ENCODE measurements at places on chromosomes 2 and 18.

DNA sequence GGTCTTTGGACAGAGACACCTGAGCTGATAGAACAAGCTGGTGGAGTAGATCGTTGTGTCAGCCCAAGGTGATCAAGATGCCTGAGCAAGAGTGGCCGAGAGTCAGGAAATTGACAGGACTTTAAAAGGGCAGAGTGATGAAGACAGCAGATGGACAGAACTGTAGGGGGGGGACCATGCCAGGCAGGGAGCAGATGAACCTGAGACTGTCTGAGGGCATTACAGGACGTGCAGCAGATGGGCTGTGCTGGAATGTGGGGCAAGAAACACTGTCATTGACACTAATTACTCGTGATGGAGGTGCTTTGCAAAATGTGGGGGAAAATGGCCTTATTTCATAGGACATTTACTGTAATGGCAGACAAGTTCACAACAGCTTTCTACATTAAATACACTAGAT is 225.0 kb downstream of the THSD7B start:
- DNase-seq = no peak

- DNase-seq = no peak
These were observed 6.9 kb downstream of the MBD5 start for GRCh38 chr2:148027822-148028221.

DNA sequence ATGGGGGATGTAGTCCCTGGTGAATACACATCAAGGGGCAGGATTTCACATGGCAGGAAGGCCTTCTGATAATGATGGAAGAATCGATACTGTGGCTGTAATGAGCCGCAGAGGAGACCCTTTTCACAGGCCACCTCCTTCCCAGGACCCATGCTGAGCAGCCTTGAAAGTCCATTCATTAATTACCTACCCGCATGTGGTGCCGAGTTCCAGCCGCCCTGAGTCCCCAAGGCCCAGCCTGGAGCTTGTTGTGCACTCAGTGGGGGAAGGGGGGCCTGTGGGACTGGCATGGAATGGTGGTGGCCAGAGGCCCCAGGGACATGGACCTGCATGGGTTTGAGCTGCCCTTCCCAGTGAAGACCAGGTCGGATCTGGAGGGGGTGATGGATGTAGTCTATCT is 25.5 kb downstream of the ASB18 start:
- no peak for DNase-seq

DNA sequence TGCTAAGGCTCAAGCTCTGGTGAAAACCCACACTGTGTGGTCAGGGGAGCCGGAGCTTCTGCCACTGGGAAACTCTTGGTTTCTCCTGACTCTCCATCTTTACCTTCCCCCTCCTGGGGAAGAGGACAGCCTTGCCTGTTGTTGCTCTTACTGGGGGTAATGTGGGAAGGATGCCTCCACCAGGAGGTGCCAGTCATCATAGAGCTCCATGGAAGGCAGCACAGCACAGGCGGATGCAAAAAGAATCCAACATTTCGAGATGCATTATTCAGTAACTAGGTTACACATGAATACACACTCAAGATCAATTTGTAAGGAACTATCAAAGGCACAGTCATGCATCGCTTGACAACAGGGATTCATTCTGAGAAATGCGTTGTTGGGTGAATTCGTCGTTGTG is 322.6 kb downstream of the AFF3 start:
- no peak for DNase-seq

DNA sequence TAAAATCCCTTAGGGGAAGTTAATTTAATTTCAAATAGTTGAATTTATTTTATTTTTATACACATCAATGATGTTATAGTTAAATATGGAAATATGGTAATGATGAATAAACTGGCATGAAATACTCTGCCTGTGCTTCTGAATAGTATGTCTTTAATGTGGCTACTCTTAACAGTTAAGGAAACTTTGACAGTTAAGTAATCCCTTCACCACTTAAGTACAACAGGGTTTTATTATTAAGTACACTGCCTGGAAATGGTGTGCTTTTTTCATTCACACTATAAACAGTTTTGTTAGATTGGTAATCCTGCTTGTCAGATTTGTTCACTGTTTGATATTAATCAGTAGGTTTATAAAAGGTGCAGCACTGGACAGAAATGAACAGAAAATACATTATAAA is 412.0 kb upstream of the ZEB2 start:
- DNase-seq = no peak

Data from activated T-cell treated with anti-CD3 and anti-CD28 coated beads for 24 hours (primary cell).